ENCODE measurements at places on chromosomes 3 and 15.

- DNase-seq: no peak
Observed at GRCh38 chr3:184769382-184770170, 42.4 kb upstream of the VPS8 start.

- no peak for DNase-seq
Observed at GRCh38 chr15:71629781-71630474, 180.4 kb upstream of the NR2E3 start.

GRCh38 chr15:39501366-39502081 lies 79.4 kb upstream of the THBS1 start:
- DNase-seq: no peak

GRCh38 chr15:48865370-48866079 lies 12.4 kb upstream of the EID1 start:
- DNase-seq: peak; percentile 82

GRCh38 chr3:59538753-59539432 lies 489.1 kb upstream of the CFAP20DC start:
- no peak for DNase-seq

DNA sequence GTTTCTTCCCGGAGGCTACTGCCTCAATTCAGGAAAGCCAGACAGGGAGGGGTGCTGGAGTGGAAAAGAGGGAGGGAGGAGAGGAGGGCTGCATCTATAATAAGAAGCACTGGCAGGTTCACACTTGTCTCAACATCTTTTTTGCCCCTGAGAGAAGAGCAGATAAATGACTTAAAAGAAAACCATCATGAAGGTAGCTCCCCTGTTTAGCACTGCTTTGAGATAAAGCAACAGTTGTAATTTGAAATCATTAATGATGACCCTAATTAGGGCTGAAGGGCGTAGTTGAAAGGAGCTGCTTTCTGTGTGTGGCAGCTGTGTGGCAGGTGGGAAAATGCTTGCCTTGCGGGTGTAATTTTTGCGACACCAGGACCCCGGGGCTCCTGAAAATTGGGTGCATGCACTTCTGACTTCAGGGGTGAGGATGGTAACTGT lies 222.8 kb upstream of the IL12A start:
- DNase-seq: no peak

- DNase-seq: no peak
Observed at GRCh38 chr15:31278061-31278445, 48.6 kb upstream of the KLF13 start.

GRCh38 chr15:70099967-70100473 lies 2.3 kb upstream of the TLE3 start:
- DNase-seq: peak; percentile 27

- peak; percentile 38 for DNase-seq
Observed at GRCh38 chr3:60461267-60461666, 790.0 kb downstream of the FHIT start.

DNA sequence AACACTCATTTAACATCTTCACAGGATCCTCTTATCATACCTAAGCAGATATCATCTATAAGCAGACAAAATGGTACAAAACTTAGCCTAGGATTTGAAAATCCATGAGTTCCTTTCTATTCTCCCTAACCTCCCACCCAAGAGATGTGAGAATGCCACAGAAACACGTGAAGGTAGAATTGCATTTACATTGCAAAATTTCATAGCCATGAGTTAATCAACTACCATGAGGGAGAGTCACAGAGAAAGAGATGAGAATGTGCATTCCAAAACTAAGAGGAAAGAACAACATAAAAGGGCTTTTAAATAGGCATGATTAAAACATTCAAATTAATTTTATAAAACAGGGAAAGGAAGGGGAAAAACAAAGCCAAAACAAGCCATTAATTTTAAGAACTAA lies 806.2 kb downstream of the NTRK3 start:
- peak; percentile 12 for DNase-seq

DNA sequence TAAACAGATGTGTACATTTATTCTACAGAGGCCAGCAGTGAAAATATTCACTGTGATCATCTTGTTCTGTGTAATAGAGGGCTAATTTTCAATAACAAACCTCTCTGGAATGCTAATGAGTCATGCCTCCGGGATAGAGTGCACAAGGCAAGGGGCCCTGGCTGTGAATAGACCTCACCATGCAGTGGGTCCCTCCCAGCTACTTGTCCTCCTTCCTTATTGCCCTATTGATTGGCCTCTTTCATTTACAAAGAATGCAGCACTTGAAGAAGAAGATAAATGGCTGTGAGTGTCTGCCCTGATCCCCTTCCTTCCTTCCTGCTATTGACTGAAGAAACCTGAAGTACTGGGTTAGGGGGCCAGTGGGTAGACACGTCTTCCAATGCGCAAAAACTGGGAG lies 436.3 kb downstream of the WDR72 start:
- DNase-seq: peak; percentile 1

- no peak for DNase-seq
Observed at GRCh38 chr3:116841003-116841735, 131.6 kb downstream of the TUSC7 start.

DNA sequence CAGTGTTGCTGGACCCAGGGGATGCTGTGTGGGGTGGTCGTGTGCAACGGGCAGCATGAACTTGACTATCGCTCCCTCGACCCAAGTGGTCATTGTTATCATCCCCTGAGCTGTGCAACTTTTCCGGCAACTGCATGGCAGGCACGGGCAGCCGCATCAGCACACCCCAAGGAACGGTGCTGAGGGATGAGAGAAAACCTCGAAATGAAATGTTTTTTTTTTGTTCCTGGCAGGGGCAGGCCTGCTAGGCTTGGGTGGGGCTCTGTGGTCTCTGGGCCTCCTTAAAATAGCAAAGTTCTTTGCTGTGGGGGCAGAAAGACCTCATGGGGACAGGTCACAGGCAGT lies 51.4 kb downstream of the CORO2B start:
- DNase-seq: no peak

DNA sequence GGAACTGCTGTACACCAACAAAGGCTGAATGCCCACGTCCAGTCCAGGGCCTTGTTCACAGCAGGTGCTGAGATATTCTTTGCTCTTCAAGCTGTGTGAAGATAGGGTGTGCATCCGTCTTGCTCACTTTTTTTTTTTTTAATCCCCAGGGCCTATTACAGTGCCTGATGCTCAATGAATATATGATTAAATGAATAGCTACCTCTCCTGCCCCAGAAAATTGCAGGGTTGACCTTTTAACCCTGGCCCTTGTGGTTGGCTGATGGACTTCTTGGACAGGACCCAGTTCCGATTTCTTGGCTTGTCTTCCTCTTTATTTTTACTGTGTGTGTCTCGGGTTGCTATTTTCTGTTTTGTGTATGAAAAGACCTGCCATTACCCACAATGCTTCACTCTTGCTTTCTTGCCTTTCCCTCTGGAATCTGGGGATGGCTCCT lies 2.9 kb upstream of the FYTTD1 start:
- no peak for DNase-seq

- DNase-seq: peak; percentile 64
Observed at GRCh38 chr3:15007681-15008141, 57.4 kb downstream of the MRPS25 start.

GRCh38 chr3:194472290-194472920 lies 14.4 kb downstream of the ATP13A3 start:
- DNase-seq: peak; percentile 73

- peak; percentile 55 for DNase-seq
Observed at GRCh38 chr15:67175643-67176071, 78.8 kb downstream of the AAGAB start.

DNA sequence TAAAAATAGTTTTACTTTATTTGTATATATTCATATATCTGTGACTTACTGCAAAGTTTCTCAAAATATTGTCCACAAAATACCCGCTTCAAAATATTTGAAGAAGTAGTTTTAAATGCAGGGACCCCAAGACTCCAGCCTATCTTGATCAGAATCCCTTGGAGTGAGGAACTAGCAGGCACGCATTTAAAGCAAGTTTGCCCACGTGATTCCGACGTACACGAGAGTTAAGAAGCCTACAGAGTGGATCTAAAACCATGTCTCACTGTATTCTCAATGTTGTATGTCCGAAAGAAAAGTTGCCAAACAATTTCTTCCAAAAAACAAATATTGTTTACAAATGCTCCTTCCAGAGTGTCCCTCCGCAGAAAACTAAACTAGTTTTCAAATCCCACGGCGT lies 1.7 kb downstream of the GABRB3 start:
- no peak for DNase-seq

- no peak for DNase-seq
Observed at GRCh38 chr3:49484471-49484870, 14.4 kb downstream of the DAG1 start.

DNA sequence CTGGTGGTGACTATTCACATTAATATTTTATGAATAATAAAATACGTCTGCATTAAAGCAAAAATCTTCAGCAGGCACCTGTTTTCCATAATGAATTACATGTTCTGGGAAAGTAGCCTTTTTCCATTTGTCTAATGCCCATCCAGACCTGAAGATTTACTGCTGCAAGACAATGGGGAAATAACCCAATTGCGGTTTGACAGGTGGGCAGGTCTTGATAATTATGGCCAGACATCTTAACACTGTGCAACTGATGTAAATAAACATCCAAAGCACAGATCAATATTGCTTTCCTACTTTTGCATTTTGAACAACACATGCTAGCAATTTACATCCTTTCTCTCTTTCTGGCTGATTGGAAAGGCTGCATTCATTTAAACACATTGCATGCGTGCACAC lies 173.9 kb downstream of the MEIS2 start:
- no peak for DNase-seq

All from fibroblast of skin of right biceps (primary cell).